Gastrocnemius medialis (tissue), 4 donors: ENCODE measurements at places on chromosomes 1 and 21. TPM values are rescaled to one million over a fixed set of nuclear protein-coding genes. Genes with fewer than 3 reads are reported as not detected.

DNA sequence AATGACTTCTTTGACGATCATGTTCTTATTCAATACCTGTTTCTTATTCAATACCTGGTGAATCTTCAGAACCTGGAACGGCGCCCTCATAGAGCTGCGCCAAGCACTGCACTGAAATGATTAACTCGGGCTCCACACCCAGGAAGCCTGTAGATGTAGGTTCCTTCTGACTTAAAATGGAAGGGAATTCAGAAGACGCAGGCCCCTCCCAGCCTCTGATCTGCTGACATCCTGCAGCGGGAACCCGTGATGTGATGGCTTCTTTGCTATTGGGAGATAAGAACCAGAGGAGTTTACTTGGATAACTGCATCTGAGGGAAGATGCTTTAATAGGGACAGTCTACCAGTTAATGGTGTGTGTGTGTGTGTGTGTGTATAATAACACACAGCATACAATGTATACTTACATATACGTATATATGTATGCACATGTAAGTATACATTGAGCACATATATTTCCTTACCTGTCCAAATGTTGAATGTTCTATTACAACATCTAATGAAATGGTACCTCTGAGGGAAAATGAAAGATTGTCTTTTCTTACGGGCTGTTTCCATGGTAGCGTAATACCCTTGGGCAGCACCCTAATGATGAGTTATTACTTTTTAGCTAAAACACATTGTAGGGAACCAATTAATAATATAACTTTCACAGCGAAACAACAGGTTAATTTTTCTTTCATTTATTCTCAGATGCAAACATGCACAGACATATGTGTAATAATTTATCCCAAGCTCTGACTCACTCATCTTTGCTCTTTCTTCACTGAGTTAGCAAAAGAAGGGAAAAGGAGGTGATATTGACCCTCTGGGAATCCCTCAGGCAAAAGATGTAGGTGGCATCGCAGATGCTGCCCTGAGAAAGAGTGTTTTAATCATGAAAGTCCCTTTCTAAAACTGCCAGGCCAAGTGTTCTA, 379.8 kb downstream of the SIPA1L2 start:
- no peak for DNase-seq

DNA sequence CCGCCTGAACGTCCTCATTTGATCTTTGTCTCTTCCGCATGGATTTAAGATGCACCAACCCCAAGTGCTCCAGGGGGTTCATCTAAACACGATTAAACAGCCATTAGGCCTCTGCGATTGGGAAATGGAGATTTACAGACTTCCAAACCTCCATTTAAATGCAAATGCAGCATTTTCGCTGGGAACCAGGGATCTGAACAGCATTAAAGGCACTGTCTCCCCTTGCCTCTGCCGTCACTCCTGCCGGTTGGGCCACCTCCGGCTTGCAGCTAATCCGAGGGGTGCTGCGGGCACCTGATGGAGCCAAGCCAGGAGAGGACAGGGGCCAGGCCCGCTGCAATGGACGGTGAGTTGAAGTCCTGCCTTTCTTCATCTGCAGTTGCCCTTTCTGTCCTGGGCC, 70.3 kb upstream of the KLHDC7A start:
- DNase-seq = no peak

- no peak for DNase-seq
These were observed 74.3 kb downstream of the TNFSF18 start for GRCh38 chr1:172976222-172977041.

DNA sequence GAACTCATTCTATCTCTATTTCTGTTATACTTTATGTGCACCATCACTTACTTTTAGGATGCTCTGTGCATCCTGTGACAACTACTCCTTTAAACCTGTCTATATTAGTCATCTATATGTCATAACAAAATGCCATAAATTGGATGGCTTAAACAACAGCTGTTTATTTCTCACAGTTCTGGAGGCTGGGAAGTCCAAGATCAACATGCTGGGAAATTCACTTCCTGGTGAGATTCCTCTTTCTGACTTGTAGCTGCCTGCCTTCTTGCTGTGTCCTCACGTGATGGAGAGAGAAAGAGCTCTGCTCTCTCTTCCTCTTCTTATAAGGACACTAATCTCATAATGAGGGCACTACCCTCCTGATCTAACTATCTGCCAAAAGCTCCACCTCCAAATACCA, 62.3 kb upstream of the RCOR3 start:
- DNase-seq = no peak

UQCRH gene
- total RNA-seq = 695 TPM

- no peak for DNase-seq
These were observed 24.5 kb downstream of the CXADR start for GRCh38 chr21:17537299-17537698.

LAMC2 gene
- total RNA-seq = 1.8 TPM

FMN2 gene
- 0.51 TPM for total RNA-seq

GRHL3 gene
- not detected for total RNA-seq

- DNase-seq = no peak
These were observed 31.2 kb upstream of the SYNC start for GRCh38 chr1:32733582-32734321.

DNA sequence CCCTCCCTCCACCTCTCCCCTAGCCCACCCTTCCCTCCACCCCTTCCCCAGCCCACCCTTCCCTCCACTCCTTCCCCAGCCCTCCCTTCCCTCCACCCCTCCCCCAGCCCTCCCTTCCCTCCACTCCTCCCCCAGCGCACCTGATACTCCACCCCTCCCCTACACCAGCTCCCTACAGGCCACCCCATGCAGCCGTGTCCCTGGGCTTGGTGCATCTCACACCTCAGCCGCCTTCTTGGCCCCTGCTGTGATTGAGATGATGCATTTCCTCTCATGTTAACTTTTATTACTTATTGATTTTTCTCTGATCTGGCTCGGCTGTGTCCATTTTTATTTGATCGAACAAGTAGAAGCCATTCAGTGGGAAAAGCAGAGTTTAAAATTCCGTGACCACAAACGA, 243.8 kb downstream of the MATN1 start:
- DNase-seq = no peak

GRCh38 chr1:86706018-86706635, 1.8 kb downstream of the SH3GLB1 start:
- DNase-seq = no peak

GRCh38 chr21:20783611-20784010, 214.6 kb upstream of the NCAM2 start:
- DNase-seq = no peak

DNA sequence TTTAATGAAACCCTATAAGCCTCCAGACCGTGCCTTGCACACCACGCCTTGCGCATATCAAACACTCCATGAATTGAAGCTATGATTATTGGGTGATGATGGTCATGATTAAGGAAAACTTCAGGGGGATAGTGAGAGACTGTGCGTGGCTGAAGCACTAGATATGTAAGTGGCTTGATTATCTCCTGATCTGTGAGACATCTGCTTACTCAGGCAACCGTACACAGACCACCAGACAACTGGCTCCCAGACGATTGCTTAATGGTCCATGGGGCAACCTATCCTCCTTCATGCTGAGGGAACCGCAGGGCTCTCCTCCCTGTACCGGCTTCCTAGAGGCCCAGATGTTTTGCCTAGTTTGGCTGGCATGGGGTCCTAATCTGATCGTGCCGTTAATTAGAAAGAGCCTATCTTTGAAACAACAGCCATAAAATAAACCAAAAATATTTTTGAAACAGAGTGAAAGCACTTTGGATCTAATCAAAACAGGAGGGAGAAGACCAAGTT, 51.6 kb downstream of the IRF2BP2 start:
- no peak for DNase-seq

BACE2 gene
- 9.3 TPM for total RNA-seq

- DNase-seq = peak; percentile 24
These were observed 83.3 kb downstream of the DTL start for GRCh38 chr1:212118872-212119260.

MIA3 gene
- total RNA-seq = 75.3 TPM

DNA sequence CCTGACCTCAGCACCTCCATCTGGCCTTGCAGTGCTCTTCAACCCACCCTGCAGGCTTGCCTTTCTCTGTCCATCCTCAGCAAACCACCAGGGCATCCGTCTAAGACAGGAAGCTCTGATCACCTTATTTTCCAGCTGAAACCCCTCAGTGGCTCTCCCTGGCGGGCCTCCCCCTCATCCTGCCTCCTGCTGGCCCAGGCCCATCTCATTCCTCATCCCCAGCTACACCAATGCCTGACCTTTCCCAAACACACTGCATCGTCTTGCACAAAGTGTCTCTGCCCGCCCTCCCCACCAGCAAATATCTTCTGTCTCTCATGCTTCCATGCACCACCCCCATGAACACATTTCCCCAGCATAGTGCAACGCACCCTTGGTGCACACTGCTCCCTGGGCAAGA, 205.0 kb downstream of the TOMM20 start:
- DNase-seq = no peak
